GM19239 (cell line): ENCODE measurements at places on chromosomes 12 and 14.

GRCh38 chr14:85316701-85317410 lies 213.1 kb upstream of the FLRT2 start:
- no peak for DNase-seq

GRCh38 chr12:2853626-2854025 lies 3.2 kb downstream of the TEX52 start:
- peak; percentile 49 for DNase-seq

DNA sequence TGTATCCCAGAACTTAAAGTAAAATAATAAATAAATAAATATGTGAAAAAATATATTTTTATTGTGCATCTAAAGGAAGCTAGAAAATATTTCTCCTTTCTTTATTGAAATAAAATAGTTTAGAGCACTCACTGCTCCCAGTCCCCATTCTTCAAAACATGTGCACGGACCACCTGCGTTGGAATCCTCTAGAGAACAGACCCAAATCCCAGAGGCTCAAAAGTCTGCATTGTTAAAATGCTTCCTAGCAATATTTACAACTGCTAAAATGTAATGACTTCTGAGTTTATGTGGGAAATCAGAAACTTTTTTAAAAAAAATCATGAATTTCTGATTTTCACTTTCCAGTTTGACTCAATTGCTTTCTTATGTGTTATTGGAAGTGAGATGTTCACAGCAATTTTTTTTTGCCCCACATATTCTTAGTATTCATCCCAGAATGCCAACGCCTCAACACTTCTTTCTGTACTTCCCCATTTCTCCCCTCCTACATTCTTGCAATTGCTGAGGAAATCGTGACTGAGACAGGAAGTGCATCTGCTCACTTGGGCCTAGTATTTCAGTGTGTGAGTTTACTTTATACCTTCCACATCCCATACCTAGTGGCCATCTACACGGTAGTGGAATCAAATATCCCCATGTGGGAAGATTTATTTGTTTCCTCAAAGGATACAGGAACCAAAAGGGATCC lies 116.0 kb upstream of the FLRT2 start:
- DNase-seq, result no peak

GRCh38 chr14:50339178-50339804 lies 27.2 kb downstream of the DMAC2L start:
- DNase-seq, result no peak

DNA sequence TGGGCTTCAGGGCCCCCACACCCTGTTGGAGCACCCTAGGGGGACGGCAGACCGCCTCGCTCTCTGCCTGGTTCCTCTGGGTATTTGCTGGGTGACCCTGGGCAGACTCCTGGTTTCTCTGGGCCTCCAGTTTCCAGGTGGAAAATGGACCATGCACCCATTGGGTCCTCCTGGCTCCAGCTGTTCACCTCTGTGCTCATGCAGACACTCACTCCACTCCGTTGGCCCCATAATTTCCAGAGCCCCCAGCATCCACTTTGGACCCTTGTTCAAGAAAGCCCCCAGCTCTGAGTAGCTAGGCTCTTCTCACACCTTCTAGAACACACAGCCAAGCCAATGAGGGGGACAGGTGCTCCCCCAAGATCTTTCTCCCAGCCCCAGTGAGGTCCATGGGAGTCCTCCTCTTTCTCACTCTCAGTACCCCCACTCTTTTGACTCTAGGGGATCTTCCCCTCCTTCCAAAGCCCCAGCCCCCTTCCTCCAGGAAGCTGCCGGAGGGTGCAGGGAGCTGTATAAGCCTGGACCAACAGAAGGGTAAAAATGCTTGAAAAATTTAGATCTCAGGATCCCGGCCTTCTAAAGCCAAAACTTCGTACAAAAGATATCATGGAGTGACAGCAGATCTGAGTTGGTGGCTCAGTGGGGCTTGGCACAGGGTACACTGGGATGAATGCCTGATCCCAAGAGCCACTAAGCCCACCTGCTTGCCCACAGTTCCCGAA lies 174.8 kb upstream of the RTL1 start:
- DNase-seq, result no peak

- DNase-seq, result no peak
Observed at GRCh38 chr14:60107477-60107876, 15.8 kb downstream of the PCNX4 start.

DNA sequence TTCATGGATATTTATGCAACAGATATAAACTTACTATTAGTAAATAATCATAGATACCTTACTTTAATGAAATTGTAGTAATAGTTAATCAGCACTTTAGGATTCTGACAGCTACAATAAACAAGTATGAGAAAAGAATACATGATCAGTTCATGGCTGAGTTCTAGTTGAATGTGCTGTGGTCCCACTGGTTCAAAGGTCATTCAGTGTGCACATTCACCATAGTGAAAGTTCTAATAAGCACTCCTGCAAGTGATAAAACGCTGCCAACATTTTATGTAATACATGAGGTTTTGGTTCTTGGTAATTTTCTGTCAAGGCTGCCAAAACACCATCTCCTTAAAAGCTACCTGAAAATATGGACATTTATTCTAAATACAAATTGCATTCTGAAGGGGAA lies 92.6 kb downstream of the NUMB start:
- DNase-seq, result no peak

DNA sequence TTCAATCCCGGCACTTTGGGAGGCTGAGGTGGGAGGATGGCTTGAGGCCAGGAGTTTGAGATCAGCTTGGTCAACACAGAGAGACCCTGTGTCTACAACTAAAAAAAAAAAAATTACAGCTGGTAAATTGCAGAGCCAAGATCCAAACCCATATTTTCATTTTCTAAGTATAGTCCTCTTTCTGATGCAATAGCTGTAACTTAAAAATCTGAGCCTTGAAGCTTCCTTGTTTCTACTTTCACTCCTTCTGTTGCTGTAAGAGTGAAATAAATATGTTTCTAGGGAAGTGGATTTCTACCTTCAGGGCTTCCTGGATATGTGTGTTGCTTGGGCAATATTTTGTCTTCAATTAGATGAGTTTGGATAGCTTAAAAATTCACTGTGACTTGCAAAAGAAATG lies 42.0 kb upstream of the PRICKLE1 start:
- no peak for DNase-seq

GRCh38 chr14:67806246-67806645 lies 10.1 kb downstream of the ZFYVE26 start:
- DNase-seq, result no peak

- no peak for DNase-seq
Observed at GRCh38 chr14:31037709-31038221, 11.6 kb upstream of the STRN3 start.

DNA sequence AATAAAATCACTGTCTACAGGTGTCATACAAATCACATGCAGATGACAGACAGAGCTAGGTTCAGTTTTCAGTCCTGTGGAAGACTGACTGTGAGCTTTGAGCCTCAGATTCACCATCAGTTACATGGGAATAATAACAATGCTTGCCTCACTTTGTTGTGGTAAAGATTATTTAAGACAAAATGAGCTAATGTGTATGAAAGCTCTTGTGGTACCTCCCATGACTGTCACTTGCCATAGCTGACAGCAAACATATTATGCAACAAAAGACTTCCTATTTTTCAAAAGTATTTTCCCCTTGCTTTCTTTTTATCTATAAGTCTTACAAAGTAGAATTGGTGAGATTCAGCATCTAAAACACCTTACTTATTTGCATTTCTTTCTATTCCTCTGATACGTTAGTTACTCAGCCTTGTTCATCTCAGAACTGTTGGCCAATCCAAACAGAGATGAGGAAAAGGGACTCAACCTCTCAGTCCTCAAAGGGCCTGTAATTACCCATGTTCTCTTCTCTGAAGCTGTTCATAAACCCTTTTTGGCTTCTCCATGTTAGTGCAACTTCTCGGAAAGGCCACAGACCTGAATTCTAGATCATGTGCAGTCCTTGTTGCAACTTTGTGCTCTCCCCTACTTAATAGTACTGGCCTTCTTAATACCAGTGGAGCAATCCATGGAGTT lies 8.8 kb upstream of the DDHD1 start:
- no peak for DNase-seq

DNA sequence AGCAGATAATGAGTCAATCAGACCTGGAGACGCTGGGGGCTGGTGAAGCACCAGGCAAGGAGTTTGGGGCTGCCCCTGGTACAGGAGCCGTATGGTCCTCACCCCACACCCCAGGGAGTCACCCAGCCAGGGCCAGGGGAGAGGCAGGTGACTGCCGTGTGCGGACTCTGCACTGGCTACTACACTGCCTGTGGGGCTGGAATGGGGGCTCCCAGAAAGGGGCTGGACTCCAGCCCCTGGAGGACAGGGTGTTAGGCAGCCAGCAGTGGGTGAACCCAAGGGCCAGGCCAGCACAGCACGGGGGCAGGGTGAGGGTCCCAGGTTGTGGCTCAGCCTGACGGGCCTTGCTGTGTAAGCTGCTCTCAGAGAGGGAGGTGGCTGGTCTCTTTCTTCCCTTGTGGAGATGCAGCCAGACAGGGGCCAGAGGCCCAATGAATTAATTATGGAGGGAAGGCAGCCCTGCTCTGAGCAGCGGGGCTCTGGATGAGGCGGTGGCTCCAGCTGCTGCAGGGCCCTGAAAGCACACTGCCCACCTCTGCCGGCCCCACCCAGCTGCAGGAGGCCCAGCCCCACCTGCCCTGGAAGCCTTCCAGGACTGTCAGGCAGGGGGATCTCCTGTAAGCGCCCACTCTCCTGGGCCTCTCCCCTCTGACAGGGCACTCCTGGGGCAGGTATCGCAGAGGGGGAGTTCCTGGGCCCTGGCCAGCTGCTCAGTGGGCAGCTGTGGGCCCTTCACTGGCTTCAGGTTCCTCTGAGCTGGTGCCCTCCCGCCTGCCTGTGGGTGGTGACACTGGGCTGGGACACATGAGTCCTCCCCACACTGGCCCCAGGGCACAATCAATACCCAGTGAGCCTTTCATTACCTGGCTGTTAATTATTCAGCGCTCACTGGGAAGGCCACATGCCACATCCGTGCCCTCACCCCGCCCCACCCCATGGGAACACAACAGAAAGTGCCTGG lies 142.5 kb upstream of the C14orf180 start:
- DNase-seq, result no peak

DNA sequence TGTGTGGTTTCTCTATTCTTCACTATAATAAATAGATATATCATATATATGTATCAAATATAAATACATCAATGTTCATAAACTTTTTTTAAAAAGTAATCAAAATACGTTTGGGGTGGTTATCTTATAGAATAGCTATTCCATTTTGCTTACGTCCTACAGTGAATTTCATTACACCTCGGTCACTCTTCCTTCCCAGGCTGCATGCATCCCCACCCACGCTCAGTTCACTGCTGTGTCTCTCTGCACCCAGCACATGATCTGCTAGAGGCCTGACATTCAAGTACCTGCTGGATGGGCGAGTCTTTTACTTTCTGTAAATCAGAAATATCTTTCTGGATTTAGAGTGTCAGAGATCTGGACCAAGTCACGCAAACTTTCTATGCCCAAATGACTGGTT lies 3.6 kb downstream of the STX2 start:
- DNase-seq, result no peak

GRCh38 chr12:84701041-84701440 lies 211.6 kb downstream of the SLC6A15 start:
- no peak for DNase-seq

DNA sequence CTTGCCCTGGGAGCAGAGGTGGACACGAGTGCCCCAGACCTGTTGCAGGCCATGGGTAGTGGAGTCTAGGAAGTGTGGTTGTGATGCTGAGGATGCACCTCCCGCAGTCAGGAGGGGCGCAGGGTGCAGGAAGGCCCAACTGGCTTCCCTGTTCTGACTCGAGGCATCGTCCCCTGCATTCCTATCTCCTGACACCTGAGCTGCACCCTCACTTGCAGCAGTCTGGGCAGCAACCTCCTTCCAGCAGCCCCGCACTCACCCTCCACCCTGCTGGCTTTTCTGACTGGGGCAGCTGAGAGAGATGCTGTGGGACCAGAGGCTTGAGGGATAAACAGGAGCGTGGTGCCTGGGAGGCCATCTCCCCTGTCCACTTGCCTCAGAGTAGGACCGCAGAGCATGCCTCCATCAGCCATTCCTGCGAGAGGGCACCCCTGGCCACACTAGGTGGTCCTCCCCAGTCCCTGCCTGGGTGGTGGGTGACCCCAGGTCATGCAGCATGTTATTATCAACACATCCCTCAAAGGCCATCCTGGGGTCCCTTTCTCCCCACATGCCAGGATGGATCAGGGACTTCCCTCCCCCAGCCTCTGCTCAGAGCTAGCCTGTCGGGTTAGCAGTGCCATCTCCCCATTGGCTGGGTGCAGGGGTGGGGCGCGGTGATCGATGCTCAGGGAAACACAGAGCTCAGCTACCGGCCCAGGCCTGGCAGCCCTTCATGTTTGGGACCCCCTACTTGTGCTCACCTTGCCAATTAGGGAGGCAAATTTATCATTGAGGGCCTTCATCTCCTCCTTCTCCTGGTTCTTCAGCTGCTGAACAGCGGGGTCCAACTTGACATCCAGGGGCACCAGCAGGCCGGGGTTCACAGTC lies 719 bp downstream of the KRT80 start:
- DNase-seq, result no peak

DNA sequence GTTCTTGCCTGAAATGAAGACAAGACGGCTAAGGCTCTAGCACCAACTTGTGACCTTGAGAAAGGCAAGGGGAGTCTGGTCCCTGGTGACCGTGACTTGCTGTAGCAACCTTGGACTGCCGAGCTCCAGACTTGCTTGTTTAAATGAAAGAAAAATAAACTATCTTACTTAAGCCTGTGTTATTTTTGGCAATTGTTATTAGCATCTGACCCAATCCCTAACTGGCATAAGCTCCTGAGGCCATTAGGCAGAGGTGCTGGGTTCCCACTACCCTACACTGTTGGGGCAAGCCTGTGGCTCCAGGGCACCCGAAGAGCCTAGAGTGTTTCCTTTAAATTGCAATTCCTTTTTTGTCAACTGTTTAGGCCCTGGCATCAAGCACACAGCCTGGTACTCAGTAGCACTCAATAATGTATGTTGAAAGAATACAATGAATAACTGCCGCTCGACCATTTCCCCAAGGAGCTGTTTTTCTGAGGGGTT lies 106.9 kb upstream of the HIF1A start:
- DNase-seq, result no peak

DNA sequence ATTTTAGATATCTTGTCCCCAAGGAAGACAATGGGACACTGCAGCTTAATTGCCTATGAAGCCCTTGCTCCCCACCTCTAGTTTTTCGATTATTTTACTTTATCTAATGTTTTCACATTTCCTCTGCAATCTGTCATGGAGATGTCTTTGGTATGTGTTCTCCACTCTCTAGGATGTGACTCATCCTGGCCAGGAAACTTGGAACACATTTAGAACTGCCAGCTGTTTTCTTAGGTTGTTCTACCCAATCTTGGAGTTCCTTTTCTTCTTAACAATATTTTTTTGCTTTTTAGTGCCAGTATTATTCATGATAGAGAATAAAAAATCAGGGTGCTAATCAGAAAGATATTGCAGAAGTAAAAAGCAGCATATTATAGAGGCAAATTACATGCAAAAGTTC lies 101.7 kb upstream of the CLEC14A start:
- DNase-seq, result no peak

DNA sequence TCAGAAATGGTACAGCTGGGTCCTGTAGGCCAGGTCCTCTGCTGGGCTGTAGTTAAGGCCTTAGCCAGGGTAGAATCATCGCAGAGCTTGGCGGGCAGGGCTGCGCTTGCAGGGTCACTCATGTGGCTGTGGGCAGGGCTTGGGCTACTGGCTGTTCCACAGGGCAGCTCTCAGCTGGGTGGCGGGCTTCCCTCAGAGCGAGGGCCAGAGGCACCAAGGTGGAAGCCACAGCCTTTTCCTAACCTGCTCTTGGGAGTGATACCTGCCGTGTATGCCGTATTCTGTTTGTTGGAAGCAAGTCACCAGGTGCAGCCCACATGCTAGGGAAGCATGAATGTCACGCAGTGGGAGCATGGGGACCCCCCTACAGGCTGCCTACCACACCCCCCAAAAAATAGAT lies 69.8 kb upstream of the RIN3 start:
- no peak for DNase-seq

GRCh38 chr12:69658203-69658602 lies 40.9 kb downstream of the BEST3 start:
- DNase-seq, result no peak
